ENCODE measurements at places on chromosomes 6 and 20.

DNA sequence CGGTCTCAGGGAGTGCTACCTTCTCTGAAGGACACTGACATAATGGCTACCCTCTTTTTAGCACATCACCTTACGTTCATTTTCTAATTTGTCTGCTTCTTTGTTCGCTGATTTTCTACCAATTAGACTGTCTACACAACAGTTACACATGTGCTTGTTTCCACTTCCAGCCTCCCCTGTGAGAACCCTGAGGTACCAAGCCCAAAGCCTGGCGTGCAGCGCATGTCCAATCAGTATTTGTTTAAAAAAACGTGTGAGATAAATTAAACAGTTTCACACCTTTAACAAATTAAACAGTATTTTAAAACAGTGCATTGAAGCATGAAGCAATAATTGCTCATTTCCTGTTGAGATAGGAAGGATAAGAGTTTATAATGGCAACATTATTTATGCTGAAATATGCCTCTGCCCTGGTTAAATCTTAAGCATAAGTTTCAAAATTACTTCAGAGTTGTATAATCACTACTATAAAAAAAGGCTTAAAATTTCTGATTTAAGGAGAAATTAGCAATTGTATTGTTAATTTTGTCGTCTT, 88.9 kb downstream of the MAP3K5 start:
- DNase-seq, result no peak

DNA sequence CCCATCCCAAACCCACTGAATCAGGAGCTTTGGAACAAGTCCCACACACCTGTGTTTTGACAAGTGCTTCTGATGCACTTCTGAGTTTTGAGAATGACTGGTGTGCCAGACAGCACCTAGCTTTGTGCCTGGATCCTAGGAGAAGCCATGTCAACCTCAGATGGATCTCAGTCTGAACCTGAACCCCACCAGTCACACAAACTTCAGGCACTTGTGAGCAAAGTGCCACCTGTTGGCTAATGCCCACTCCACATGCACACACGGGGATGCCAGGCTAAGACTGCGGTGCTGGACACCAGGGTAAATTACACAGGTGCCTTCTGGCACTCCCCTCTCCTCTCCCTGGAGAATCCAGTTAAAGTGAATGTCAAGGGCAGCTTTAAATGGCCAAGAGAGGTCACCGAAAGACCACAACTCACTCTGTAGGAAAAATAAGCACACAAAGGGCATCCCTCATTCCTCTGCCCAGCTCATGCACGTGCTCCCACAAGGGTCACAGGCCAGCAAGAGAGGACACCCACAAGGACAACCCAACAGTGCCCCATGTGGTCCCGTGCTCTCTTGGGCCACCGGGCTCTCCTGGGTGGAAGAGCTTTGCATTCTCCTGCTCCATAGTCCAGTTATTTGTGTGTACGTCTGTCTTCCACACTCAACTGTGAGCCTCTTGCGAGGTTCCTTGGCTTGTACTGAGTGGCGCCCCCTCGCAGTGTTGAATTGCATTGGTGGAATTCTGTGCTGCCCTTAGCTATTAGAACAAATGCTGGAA, 45.6 kb downstream of the TAF8 start:
- DNase-seq, result no peak

DNA sequence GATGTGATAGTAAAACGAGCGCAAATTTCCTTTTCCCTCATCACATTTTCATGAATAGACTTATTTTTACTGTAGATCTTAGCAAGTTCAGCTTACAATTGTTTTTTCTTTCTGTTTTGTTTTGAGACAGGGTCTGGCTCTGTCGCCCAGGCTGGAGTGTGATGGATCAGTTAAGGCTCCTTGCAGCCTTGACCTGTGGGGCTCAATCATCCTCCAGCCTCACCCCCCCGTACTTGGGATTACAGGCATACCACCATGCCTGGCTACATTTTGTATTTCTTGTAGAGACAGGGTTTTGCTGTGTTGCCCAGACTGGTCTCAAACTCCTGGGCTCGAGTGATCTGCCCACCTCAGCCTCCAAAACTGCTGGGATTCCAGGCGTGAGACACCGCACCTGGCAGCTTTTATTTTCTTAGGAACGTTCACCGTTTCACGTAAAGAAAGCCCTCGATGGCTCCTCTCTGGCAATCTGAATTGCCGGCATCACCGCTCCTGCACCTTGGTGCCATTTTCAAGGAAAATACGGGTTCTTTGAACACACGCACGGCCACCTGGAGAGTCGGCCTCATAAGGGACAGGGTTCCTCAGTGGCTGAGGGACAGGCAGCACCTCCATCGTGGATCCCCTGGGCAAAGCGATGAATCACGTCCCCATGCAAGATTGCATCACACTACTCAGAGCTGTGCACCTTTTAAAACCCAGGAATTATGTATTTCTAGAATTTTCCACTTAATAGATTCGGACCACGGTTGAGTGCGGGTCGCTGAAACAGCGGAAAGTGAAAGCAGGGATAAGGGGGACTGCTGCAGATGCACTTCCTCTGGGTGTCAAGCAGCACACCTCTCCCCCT, 78.7 kb downstream of the IRF4 start:
- no peak for DNase-seq

- DNase-seq, result no peak
Observed at GRCh38 chr6:43215066-43215465, 14.2 kb downstream of the DNPH1 start.

DNA sequence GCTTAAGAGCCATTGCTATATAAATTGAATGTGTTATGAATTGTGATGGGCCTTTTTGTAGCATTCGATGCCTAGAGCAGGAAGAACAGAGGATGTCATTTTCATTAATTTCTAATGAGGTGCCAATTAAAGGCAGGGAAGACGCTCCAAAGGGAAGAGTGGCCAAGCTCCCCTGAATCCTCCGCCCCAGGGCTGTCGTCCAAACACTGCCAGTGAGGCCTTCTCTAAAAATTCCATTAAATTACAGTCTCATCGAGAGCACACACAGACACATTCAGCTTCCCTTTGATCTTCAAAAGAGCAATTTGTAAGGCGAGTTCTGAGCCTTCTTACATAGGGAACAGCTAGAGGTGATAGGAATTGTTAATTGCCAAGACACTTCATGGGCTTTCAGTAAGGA, 300.0 kb downstream of the ZFAND3 start:
- no peak for DNase-seq

DNA sequence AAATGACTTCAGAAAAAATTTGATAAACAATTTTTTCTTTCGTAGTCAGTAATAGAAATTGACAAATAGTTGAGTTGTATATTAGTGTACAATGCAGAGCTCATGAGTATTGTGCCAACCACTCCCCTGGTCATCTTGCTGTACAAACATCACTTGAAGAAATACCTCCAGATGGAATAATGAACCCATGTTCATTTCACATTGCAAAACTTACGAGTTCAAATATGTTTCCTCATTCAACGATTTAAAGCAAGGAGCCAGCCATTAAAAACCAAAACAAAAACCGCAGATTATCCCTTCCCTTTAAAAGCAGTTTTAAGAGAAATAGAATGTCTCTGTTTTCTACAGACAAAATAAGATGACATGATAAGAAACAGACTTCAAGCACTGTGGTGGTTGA, 62.5 kb downstream of the RALGAPA2 start:
- no peak for DNase-seq

GRCh38 chr20:62951143-62951895, 1.2 kb upstream of the SLC17A9 start:
- DNase-seq, result no peak

DNA sequence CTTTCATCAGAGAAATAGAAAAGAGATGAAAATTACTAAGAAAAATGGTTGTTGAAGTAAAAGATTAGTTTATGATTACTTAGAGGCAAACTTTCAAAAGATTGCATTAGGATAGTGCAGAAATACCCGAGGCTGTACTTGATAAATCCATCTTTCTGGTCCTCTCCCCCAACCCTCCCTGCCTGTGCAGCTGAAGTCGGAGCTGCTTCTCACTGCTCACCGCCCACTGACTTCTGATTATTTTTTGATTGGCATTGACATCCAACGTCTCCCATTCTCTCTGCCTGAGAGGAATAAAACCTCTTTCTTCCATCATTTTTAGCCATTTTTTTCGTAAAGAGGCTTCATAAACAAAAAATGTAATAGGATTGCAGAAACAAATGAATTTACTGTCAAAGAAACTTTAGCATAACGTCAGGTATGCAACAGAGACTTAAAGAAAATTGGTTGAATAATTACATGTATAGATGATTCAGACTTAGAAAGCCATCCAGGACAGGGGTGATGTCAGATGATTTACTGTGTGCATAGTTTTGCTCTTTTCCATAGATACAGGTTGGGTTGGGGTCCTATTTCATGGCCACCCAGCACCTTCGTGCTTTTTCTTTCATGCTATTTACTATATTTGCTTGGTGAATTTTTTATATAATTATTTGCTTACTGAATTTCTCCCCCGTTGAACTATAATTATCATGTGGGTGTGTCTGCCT, 53.6 kb upstream of the EDN3 start:
- DNase-seq, result no peak

GRCh38 chr20:4893709-4894108, 107.6 kb downstream of the SLC23A2 start:
- DNase-seq, result no peak

- DNase-seq, result no peak
Observed at GRCh38 chr6:106906232-106906631, 68.3 kb downstream of the CD24 start.

- no peak for DNase-seq
Observed at GRCh38 chr6:134165561-134166201, 113.3 kb upstream of the SLC2A12 start.

- no peak for DNase-seq
Observed at GRCh38 chr20:11919581-11919980, 1.9 kb downstream of the BTBD3 start.

DNA sequence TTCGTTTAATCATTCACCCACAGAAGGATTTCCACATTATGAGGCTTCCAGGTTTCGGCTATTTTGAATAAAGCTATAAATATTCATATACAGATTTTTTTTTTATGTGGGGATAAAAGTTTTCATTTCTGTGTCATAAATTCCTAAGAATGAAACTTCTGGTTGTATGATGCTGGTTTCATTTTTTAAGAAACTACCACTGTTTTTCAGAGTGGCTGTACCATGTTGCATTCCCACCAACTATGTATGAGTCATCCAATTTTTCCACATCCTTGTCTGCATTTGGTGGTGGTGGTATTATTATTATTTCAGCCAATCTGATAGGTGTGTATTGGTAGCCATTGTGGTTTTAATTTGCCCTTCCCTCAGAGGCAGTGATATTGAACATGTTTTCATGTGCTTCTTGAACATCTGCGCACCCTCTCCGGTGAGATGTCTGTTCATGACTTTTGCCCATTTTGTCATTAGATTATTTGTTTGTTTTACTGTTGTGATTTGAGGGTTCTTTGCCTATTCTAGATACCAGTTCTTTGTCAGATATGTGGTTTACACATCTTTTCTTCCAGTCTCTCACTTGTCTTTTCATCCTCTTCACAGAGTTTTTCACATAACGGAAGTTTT, 75.5 kb downstream of the DOK5 start:
- DNase-seq, result no peak

DNA sequence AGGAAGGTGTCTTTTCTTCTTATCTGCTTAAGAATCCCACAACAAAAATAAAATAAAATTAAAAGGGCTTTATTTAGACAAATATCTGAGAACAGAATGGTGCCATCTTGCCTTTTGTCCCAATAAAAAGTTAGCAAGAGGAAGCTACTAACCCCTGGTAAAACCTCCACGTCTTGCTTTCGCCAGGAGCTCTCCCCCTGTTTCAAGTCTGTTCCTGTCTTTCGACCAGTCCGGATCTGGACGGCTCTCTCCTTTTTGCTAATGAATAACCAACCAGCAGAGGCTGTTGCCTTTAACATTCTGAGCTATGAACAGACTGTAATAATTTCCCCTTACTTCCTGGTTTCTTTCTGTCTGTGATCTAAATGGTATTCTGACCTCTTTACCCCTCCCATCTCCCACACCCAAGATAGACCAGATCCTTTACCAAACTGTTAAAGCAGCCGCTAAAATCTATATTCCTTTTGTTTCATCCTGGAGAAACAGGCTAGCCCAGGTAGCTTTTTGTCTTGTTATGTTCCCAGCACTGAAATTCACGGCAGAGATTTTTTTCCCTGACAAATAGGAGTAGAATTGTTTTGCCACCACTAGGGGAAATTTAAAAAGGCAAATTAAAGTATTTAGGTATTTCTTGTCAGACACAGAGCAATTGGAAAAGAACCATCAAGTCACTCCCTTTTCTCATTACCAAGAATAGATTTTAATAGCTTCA, at the start of gene FRK:
FRK (minus strand) TSS at position 320 of the 712 bp plus-strand sequence. CDS start 580 bp downstream, outside the sequence.
- DNase-seq, result no peak

GRCh38 chr6:164102693-164103092, 688.2 kb downstream of the QKI start:
- DNase-seq, result no peak

DNA sequence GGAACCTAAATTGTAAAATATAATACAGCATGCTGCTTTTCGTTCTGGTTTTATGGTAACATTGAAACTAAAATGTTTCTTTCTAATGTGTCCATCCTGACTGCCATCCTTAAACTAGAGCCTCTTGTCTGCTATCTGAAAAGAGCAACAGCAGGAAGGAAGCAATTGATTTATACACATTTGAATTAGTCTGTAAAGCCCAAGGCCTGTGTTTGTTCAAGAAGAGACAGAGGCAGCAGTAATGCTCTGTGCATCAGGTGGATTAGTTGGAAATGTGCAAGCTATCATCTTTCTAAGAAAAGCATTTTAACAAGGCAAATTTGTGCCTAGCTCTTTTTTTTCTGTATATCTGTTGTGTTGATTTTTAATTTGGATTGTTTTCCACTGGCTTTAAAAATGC, 128.6 kb downstream of the SCAF8 start:
- no peak for DNase-seq

DNA sequence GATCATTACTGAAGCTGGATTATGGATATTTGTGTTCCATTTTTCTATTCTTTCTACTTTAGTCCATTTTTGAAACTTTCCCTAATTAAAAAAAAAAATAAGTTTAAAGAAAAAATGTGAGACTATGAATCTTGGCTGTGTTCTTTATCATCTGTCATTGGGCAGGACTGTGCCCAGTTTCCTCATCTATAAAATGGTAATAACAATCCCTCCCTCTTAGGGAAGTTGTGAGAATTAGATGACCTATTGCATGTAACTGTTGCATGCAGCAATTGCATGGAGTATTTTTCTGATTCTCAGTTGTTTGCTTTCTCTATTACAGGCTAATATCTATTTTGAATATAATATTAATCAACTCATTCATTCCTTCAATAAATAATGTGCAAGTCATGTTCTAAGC, 108.2 kb upstream of the LOC128125822 start:
- no peak for DNase-seq

DNA sequence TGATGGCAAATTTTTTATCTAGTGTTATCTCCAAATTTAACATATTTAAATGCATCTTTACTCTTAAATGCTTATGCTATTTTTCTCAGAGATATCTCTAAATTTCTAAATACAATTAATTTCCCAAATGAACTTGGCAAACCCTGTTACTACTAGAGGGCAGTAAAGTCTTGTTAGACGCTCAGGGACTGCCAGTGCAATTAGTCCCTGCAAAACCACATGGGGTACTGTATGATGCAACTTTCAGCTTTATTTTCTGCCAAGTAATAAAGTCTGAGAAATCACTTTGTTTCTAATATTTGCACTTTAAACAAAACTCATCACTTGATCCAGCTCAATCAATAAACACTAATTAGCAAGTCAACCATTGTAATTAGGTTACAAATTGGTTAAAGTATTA, 76.0 kb upstream of the ADGRB3 start:
- no peak for DNase-seq

- no peak for DNase-seq
Observed at GRCh38 chr6:51494342-51494741, 593.1 kb downstream of the PKHD1 start.

All from sigmoid colon (tissue), 7 donors.